ENCODE measurements at places on chromosomes 13 and 19.

DNA sequence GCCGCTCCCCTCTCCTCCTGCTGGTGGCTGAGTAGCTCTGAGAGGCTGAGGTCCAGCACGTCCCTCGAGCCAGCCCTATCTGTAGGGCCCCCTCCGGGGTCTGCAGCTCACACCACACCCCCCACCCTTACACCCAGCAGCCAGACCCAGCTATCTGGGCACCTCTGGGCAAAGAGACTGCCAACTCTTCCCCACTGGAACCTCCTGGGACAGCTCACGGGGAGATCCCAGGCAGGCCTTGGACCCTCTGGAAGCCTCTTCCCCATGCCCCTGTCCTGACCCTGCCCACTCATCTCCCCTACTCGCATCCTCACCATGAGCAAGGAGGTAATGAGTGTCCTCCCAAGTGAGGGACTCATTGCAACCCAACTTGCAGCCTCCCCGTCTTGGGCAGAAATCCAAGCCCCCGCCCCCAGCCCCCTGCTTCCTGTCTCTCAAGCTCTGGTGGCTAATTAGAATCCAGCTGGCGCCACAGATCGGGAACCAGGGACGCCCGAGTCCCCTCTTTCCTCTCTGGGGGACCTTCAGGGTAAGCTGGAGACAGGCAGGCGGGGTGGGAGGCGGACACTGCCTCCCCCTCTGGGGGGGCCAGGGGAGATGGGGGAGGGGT lies 22.1 kb downstream of the ADGRL1 start:
- no peak for DNase-seq

GRCh38 chr13:99415014-99415650 lies 86.1 kb upstream of the TM9SF2 start:
- DNase-seq: no peak

DNA sequence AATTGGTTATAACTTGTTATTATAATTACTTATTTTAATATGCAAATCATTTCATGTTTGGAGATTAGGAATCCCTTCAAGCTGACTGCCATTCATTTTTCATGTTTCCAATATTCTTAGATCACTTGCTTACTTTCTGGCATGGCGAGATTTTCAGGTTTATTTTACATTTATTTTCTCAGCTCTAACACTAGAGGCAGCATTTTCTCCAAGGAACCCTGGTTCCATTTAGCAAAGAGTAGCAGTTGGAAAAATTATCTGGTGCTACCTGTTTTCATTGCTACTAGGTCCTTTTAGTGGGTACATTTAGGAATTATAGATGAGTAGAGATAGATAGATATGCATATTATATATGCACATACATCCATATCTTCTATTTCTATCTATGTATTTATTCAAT lies 90.9 kb upstream of the TRPC4 start:
- no peak for DNase-seq

- no peak for DNase-seq
Observed at GRCh38 chr19:46748325-46749109, 2.3 kb upstream of the STRN4 start.
